ENCODE measurements at places on chromosomes 7 and 10. TPM values are rescaled to one million over a fixed set of nuclear protein-coding genes. Genes with fewer than 3 reads are reported as not detected.

NUDT13 gene
- 1.8 TPM for total RNA-seq

SEMA3D gene
- 51.2 TPM for total RNA-seq

CDC14C gene
- total RNA-seq = not detected

UBE2D4 gene
- total RNA-seq = 32.3 TPM

- peak; percentile 15 for DNase-seq
These were observed 157.3 kb downstream of the TMEM178B start for GRCh38 chr7:141231018-141231792.

DNA sequence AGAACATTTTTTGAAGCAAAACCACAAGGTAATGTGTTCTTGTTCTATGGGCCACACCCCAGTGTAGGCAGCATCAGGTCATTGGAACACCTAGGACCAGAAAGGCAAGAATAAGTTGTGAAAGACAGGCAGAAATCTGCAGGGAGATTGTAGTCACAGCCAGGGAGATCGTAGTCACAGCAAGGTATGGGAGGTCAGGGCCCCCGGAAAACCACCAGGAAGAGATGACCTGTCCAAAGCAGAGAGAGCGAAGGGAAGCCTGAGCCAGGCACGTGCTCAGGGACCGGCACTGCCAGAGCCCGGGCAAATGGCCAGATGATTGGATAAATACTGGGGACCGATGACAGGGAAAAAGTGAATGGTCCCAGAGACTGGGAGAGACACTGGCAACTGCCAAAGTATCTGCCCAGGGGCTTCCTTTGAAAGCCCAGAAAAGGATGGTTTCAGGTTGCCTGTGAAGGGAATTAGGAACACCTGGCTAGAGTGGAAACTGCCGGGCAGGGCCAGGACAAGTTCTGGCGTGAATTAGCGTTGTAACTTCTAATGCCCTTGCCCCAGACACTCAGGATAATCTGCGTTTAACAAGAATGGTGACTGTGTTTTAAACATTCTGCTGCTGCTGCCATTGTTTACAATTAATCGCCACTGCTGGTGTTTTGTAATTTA, 3.9 kb upstream of the NOBOX start:
- DNase-seq = no peak

DNA sequence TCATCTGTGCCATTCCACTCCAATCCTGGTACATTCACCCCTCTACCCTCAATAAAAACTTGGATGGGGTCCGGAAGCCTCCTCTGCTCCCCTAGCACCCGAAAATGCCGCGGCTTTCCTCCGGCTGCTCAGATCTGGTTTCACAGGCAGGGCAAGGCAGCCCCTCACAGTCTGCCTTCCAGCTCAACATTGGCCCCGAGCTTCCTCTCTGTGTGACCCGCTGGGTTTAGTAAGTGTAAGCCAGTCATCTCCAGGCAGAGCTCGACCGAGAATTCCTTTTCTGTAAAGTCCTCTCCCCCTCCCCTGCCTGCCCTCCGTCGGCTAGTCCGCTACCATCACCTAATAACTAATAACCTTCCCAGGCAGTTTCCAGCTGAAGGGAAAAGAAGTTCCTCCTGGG, 3.4 kb downstream of the INHBA start:
- DNase-seq = peak; percentile 51

Data from fibroblast of the aortic adventitia (primary cell).